ENCODE measurements at places on chromosomes 2 and 18. TPM values are rescaled to one million over a fixed set of nuclear protein-coding genes. Genes with fewer than 3 reads are reported as not detected.

Gene STARD6
- not detected for total RNA-seq

Gene MTIF2
- total RNA-seq = 37.5 TPM

Gene CCDC85A
- total RNA-seq = 11.2 TPM

Gene FBLN7
- 1.2 TPM for total RNA-seq

Gene CGREF1
- 1.2 TPM for total RNA-seq

Gene SGPP2
- not detected for total RNA-seq

Gene LRP1B
- total RNA-seq = 0.18 TPM

Gene GPR55
- not detected for total RNA-seq

Gene PROKR1
- total RNA-seq = not detected

Gene ERBB4
- total RNA-seq = under 0.01 TPM

Data from endothelial cell of coronary artery (primary cell).